ENCODE measurements at places on chromosomes 16 and 17.

DNA sequence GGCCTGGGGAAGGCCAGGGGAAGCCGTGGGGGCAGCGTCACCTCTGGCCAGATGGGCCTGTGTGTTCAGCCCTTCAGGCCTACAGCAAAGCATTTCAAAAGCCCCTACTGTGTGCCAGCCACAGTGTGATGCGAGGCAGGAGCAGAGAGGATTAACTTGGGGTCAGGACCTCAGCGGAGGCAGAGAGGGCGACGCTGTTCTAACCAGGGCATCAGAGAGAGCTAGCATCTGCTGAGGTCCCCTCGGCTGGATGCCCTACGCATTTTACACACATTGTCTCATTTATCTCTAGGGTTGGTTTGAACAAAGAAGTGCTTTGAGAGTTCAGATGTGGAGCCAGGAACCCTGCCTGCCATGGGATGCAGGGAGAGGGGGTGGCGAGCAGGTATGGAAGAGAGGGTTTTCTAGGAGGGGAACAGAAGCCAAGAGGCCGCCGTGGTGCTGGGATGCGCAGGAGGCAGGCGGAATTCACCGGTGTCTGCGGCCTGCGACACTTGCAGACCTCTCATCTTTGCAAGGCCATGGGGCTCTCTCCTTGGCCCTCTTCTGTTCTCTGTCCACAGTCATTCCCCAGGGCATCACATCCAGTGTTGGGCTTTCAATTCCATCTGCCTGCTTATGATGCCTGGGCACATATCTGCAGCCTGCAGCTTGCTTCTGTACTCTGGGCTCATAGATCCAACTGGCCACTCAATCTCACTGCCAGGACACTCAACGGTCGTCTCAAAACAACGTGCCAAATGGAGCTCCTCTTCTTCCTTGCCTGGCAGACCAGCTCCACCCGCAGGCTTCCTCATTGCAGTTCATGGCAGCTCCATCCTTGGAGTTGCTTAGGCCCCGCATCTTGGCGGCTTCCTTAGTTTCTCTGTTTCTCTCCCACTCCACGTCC is 8.1 kb upstream of the NKD1 start:
- DNase-seq, result peak; percentile 17

GRCh38 chr16:88810166-88810911 is 1.4 kb downstream of the APRT start:
- no peak for DNase-seq

GRCh38 chr17:71527311-71527710 is 593.5 kb upstream of the SOX9 start:
- DNase-seq, result no peak

- DNase-seq, result no peak
Observed at GRCh38 chr17:2395258-2396181, 5.3 kb downstream of the MNT start.

- DNase-seq, result no peak
Observed at GRCh38 chr16:46855389-46855788, 24.4 kb upstream of the C16orf87 start.

- no peak for DNase-seq
Observed at GRCh38 chr17:49438436-49439278, 24.0 kb upstream of the PHB1 start.

DNA sequence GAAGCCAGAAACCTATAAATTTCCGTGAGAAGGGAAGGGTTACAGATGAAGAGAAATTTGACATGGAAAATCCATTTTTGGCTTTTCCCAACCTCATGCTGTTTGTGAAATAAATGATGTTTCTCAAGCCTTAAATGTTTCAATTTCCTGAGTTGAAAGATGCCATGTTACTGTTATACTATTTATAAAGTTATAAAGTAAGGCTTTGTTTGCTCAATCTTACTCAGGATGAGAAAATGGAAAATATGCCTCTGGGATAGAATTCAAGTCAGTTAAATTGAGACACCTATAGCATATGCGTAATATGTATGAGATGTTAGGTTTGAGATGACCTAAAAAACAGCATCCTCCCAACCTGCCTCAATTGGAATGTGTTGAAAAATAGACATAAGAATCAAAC is 19.9 kb upstream of the FAM20A start:
- no peak for DNase-seq

- DNase-seq, result no peak
Observed at GRCh38 chr17:66414561-66415175, 112.3 kb downstream of the PRKCA start.

DNA sequence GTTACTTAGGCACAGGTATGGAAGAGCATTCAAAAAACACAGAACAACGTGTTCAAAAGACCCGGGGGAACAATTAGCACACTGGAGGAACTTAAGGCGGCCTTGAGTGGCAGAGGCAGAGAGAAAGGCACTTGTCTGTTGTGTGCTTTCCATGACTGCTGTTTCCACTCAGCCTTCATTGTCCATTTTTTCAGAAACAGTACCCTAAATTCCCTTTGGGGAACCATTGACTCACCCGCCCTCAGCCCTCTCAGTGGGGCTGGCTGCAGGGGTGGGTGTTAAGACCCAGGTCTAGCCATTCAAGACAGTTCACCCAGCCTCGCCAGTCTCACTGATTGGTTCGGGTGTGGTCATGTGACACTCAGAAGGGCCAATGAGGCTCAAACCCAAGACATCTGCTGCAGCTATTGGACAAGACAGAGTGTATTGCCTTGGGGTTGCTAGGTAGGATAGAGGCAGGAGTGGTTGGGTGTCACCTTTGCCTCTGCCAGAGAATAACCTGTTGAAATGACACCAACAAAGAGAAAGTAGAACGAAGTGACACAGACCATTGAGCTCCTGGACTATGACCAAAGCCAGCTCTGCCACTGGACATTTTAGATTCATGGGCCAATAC is 19.6 kb upstream of the CEP20 start:
- DNase-seq, result peak; percentile 93

DNA sequence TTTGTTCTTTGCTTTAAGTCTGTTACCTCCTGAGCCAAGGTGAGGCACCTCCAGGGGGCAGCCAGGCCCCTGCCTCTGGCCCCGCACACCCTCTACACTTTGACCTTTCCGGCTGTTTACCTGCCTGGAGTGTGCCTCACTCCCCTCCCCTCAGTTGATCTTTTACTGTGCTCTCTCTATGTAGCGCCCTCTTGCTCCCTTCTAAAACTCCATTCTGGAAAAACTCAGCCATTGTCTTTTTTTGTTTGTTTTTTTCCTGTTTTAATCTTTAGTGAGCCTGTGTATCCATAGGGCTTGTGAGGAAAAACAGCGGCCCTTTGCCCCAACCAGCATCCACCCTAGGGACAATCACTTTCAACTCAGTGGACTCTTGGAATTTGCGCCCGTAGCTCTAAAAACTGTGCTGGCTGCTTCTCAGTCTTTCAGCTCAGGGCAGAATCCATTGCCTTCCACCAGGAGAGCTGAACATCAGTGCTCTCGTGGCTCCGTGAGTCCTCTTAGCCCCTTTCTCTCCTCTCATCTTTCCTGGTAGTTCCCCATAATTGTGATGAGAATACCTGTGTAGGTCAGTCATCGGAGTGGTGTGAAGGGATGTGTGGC is 4.3 kb downstream of the AMDHD2 start:
- DNase-seq, result no peak

- no peak for DNase-seq
Observed at GRCh38 chr16:53872248-53873221, 168.6 kb downstream of the FTO start.

GRCh38 chr17:64938925-64939474 is 19.7 kb upstream of the LRRC37A3 start:
- DNase-seq, result peak; percentile 22

GRCh38 chr16:80468029-80468428 is 72.8 kb upstream of the DYNLRB2 start:
- no peak for DNase-seq

- no peak for DNase-seq
Observed at GRCh38 chr17:80698297-80698696, 153.7 kb downstream of the RPTOR start.

DNA sequence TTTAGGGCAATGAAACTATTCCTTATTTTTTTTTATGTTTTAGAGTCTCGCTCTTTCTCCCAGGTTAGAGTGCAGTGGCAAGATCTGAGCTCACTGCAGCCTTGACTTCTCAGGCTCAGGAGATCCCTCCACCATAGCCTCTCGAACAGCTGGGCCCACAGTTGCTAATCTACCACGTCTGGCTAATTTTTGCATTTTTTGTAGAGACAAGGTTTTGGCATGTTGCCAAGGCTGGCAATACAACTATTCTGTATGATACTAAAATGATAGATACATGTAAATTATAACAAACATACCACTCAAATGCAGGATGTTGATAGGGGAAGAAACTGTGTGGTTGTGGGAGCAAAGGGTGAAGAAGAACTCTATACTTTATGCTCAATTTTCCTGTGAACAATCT is 401.3 kb downstream of the ZFHX3 start:
- DNase-seq, result no peak

- DNase-seq, result no peak
Observed at GRCh38 chr16:11232852-11233726, 22.9 kb downstream of the SOCS1 start.

GRCh38 chr16:69348222-69348621 is 3.4 kb downstream of the TMED6 start:
- no peak for DNase-seq

DNA sequence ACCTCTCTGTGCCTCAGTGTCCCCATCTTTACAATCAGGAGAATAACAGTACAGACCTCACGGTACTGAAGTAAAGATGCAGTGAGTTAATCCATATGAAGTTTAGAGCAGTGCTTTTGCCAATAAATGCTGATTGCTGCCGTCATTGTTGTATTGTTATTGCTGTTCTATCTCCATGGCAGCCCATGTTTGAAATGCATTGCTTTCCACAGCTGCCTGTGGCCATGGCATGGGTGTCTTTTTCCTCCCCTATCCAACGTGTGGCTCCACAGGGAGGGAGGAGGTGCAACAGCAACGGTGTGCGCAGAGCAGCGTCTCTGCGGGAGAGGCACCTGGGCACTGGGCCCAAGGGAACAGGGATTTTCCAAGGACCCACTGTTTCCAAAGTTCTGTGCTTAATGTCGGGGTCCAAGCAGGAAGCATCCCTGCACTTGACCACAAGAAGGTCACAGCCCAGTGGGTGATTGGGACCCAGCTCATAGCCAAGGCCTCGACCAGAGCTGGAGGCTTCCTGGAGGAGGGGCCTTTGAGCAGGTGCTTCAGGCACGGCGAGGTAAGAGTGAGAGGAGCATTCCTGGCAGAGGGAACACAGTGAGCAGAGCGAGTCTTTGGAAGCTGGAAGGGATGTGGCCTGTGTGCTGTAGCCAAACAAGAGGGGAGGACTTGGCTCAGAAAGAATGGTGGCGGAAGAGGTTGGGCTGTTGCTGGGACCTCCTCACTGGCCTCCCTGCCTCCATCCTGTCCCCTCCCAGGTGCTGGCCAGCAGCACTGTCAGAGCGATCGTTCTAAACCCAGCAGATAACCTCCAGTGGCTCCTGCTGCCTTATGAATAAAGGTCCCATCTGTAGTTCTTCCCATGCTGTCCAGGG is 3.9 kb downstream of the RAI1 start:
- peak; percentile 87 for DNase-seq

DNA sequence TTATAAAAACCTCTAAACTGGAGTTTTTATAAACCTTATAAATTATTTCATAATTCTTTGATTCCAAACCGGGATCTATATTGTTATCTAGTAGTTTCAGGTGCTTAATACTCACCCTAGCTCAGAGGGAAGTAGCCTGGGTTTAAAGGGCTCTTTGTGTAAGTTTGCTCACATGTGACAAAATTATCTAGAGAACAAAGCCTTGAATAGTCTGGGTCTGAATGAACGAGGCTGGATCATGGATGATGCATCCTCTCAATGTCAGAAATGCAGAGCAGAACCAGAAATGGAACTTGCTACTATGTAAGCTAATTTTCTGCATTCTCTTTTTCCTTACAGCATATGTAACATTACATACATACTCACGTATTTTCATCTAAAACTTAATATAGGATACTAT is 103.9 kb upstream of the NETO2 start:
- DNase-seq, result no peak

DNA sequence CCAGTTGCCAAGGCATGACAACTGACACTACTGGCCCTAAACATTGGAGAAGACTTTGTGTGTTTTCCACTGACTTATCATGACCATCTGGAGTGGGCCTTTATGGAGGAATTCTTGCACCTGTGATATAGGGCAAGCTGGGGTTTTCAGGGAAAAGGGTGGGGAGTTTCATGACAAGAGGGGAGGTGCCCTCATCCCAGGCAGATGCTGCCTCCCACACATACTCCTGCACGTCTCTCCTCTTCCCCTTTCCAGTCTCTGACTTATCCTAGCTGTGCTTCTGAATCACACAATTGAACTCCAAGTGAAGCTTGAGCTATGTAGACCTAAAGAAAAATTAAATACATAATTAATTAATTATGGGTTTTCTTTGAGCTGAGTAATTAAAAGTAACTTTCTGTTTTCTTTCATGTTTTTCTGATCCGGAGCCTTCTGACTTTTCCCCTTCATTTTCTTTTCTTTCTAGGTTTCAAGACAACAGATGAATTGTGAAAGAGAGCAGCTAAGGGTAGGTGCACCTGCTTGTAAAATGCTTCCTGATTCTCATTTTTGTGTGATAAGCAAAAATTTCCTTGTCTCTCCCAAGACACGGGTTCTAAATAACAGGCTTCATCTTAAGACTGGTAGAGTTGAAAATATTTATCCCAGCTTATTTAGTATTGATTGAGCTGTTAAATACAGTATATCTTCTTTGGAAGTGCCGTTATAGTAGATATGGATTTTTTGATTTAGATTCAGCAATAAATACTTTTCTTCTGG is 280.9 kb upstream of the RBFOX1 start:
- DNase-seq, result no peak

DNA sequence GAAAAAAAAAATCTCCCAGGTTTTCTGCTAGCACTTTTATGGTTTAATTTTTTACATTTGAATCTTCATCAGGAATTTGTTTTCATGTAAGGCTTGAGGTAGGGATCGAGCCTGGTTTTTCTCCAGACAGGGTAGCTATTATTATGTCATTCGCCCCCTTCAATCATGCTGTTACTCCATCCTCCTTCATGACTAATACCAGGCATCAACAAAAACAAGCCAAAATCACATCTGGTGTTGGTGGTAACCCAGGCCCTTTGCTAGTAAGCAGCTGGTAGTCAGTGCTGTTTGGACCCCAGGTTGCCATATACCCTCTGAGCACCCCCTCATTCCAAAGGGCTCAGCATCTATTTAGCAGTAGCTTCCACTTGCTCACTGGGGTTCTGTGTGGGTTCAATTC is 29.5 kb downstream of the DRC3 start:
- DNase-seq, result no peak

- no peak for DNase-seq
Observed at GRCh38 chr16:73311857-73312723, 264.2 kb upstream of the ZFHX3 start.

GRCh38 chr17:37774504-37774903 is 29.6 kb upstream of the HNF1B start:
- no peak for DNase-seq

- no peak for DNase-seq
Observed at GRCh38 chr17:4602041-4602440, 17.7 kb downstream of the SMTNL2 start.

All from NCI-H510A treated with DMSO at 0.1 percent for 48 hours (cell line).